ENCODE measurements at places on chromosomes 16 and 17.

DNA sequence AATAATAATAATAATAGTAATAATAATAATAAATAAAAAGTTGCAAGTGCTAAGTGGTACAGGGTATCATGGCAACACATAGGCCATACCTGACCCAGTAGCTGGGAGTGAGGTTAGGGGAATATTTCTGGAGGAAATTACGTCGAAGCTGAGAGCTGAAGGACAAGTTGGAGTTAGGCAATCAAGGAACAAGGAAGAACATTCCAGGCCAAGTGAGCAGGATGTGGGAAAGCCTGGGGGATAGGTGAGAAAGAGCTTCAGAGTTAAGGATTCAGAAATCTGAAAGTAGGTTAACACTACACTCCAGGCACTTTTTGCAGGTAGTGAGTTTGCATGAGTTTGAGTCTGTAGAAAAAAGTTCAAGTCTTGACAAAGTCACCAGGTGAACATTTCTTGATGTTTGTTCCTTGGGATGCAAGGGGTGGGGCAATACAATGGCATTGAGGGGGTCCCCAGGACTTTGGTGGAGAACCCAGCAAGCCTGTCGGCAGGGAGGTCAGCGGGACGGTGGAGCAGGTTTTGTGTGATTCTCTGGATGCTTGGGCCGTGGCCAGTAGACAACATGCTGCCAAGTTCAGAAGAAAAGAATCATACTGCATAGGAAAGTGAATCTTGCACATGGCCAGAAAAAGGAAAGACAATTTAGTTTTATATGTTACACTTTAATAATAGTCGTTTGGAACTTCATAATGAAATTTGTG is 27.7 kb upstream of the MPHOSPH6 start:
- DNase-seq = no peak

DNA sequence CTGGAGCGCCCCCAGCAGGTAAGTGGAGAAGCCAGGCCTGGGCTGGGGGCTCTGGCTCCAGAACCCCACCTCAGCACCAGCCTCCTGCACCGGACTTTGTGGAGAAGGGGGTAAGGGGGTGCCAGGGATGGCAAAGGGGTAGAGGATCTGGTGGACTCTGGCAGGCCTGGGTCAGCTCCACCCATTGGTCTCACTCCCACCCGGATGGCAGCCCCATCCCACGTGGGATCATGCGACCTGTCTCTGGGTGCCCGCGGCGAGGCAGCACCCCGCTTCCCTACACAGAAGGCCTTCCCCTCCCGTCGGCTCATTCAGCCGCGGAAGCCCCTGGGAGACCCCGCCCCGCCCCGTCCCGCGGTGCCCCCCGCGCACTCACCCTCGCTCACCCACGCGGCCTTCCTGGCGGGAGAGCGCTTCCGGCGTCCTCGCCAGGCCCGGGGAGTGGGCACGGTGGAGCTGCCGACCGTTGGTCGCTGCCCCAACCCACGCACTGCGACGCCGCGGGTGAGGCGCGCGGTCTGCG is 498 bp upstream of the PLEKHG4 start:
- DNase-seq = no peak

DNA sequence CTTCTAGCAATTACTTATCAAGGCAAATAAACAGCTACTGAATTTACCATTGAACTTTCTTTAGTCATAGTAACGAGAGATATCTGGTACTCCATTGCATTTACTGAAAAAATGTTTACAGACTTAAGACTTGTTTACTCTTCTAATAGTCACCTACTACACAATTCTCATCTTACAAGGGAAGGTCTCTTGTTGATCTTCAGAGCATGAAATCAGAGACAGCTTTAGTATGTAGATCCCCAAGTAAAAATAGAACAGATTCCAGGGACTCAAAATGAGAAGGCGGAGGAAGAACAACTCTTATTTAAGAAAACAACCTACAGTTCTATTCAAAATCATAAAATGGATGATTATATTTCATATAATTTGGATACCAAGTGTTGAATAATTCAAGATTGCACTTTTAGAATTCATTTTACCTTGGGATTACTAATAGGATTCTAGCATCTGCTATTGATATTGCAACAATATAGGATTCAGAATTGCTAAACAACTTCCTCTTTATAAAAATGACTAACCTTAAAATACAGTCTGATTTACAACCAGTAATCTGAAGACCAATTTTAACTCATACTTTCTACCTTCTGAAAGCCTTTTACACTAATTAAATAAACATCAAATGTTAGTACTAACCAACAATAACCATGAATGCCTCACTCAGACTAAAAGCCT is 20.8 kb downstream of the UBE2G1 start:
- no peak for DNase-seq

DNA sequence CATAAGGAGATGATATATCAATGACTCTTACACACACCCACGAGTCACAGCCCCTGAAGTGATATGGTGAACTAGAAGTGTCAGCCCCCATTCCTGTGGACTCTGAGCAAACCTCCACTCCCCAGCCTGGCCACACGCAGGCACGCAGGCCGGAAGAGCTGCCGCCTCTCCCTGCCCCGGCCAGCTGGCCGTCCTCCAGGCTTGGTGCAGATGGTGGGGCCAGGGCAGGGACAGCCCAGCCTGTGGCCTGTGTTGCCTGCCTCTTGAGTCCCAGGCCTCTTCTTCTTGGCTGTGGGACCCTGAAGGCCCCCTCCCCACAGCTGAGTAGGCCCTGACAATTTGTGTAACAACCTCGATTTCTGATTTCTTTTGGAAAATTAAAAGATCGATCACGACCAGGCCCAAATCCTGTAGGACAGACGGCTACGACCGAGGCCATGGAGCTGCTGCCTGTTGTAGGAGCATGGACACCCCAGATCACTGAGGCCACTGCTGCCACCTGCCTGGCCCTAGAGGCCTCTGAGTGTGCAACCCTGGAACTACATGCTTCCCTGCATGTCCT is 10.0 kb upstream of the MPRIP start:
- DNase-seq = no peak

Measured in brain pericyte (primary cell).